ENCODE measurements at places on chromosomes 3 and 15. TPM values are rescaled to one million over a fixed set of nuclear protein-coding genes. Genes with fewer than 3 reads are reported as not detected.

DNA sequence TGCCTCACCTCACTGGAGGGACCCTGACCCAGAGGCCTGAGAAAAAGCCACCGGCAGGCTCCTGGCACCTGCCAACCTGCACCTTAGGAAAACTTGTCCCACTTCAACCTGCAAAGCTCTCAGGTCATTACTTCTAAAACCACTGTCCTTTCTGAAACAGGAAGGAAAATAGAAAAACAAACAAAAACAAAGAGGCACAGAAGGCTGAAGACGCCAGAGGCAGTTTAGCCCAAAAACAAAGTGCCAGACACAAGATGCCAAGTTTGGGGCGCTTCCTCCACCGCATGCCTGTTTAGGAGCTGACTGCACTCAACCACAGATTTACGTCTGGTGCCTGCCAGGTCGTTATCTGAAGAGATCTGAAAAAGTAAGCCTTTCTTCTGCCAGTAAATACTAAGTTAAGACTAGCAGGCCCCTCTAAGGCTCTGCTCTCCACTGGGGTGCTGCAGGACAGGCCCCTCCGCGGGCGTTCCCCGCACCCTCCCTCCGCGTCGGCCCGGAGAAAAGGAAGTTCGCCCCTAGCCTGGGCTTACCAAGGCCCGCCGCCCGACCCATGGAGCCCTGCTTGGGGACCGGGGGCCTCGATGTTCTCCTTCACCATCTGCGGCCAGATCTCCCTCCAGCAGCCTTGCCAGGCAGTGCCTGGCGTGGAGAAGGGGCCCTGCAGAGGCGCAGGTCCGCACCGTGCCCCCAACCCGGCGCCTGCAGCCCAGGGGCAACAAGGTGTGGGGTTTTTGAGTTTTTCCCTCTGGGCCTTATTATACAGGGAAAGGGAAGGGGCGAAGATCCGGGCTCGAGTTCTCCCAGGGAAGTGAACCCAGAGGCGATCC is 1.3 kb downstream of the GOLGA8A start:
- peaks cover 11% of the 10 kb centered on the region for H3K4me1 ChIP-seq
- peaks cover 9% of the 10 kb centered on the region for H3K36me3 ChIP-seq
- H3K27me3 ChIP-seq = peaks cover 5% of the 10 kb centered on the region
- no peak overlapping the region for H3K27ac ChIP-seq
- peak overlapping the region; percentile 85 for H3K4me3 ChIP-seq

GRCh38 chr15:69587723-69588426 is 135.3 kb downstream of the RPLP1 start:
- DNase-seq = no peak
- H3K4me3 ChIP-seq = no peak overlapping the region
- no peaks in the 10 kb centered on the region for H3K36me3 ChIP-seq
- peak overlapping the region; percentile 10 for H3K27ac ChIP-seq
- peaks cover 20% of the 10 kb centered on the region for H3K27me3 ChIP-seq

- peaks cover 27% of the 10 kb centered on the region for H3K4me1 ChIP-seq
- no peak for DNase-seq
- no peaks in the 10 kb centered on the region for H3K36me3 ChIP-seq
- peak overlapping the region; percentile 49 for H3K27ac ChIP-seq
These were observed 241.4 kb downstream of the EDEM1 start for GRCh38 chr3:5428607-5429516.

DNA sequence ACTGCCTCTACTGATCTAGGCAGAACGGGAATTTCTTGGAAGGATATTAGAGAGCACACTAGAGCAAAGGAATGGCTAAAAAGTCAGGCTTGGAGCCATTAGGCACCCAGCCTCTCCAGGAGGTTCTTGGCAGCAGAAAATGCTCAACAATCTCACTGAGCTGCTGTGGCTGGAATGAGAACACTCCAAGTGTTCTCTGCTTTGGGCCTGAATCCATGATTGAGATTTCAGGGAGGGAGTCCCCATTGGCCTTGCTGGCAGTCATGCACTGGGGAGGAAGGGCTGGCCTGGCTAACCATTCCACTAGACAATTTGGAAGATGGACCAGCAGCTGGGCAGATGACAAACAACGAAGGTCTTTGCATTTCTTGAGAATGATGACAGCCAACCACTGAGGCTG is 362.6 kb downstream of the SHQ1 start:
- peaks cover 2% of the 10 kb centered on the region for H3K27me3 ChIP-seq
- peaks cover 26% of the 10 kb centered on the region for H3K4me1 ChIP-seq
- no peak overlapping the region for H3K4me3 ChIP-seq

DNA sequence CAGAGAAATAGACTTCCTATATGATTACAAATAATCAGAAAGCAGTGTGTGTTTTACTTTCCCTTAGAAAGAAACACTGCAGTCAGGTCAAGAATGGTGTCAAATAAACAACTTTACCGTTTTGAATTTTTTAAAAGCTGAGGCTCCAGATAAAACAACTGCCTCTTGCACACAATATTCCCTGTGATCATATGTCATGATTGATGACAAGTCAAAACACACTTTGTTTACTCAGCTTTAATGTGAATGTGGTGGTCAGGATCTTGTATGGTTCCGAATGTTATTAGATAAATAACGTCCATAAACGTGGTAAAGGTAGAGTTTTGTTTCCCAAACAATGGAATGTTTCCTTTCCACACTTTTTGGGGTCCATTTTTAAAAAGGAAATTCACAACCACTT is 428.4 kb upstream of the MDFIC2 start:
- DNase-seq = no peak
- no peak overlapping the region for H3K27ac ChIP-seq
- H3K27me3 ChIP-seq = no peaks in the 10 kb centered on the region
- H3K36me3 ChIP-seq = no peaks in the 10 kb centered on the region

DNA sequence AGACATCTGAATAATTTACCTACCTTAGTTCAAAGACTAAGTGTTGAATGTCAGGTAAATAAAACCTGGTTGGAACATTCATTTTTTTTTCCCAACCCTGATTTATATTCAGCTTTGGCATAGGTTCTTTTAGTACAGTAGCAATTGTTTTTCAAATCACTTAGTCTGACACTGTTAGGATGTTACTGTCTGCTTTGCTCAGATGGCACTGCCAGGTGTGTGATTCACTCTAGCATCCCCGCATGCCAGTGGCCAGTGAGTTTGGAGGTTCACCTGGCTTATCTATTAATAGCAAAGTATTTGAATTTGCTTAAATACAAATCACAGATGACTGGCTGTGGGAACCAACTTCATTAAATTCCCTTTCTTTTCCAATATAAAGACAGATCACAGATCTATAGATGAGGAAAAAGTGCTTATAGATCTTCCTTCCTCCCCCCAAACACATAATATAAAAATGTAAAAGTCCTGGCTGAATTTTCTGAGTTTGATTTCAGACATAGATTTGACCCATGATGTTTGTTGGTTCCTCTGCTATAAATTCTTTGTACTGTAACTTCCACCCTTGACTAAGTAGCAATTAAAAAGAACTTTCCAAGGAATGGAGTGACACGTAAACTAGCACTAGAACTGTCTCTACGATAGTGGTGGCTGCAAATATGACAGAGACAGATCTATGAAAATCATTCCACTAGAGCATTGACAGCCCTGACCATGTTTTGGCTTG is 3.9 kb downstream of the THBS1 start:
- no peak overlapping the region for H3K27ac ChIP-seq
- DNase-seq = no peak
- peaks cover 19% of the 10 kb centered on the region for H3K27me3 ChIP-seq

- H3K27ac ChIP-seq = no peak overlapping the region
- H3K27me3 ChIP-seq = no peaks in the 10 kb centered on the region
- H3K36me3 ChIP-seq = no peaks in the 10 kb centered on the region
- H3K4me1 ChIP-seq = peaks cover 12% of the 10 kb centered on the region
These were observed 26.4 kb downstream of the SLC9A9 start for GRCh38 chr3:143821862-143822261.

DNA sequence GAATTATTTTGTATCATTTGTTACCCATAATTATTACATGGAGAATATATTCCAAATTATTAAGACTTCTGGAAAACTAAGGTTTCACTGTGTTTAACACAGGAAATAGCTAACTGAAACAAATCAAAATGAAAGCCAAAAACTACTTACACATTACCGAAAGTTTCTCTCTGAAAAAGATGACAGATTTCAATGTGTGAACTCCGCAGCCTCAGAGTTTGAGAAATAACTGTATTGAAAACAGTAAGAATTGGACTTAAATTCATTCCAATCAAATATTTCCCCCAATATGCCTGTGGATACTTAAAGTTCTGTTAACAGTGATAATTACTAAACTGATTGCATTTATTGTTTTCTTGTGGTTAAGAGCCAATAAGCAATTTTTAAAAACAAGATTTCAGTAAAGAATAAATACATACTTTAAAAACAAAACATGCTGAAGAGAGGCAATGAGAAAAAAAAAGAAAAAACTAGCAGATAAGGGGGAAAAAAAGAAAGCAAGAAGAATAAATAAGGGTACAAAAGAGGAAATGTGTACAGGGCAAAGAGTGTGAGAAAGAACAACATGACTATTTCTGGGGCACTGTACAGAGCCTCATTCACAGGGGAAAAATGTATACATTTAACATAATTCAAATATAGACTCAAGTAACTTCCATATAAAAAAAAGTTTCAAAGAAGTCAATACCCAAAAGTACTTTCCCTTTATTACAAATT is 30.7 kb downstream of the DENND4A start:
- H3K4me1 ChIP-seq = no peaks in the 10 kb centered on the region
- DNase-seq = no peak
- no peaks in the 10 kb centered on the region for H3K36me3 ChIP-seq
- no peak overlapping the region for H3K27ac ChIP-seq
- no peaks in the 10 kb centered on the region for H3K27me3 ChIP-seq
- no peak overlapping the region for H3K4me3 ChIP-seq

- DNase-seq = no peak
- H3K36me3 ChIP-seq = no peaks in the 10 kb centered on the region
- peak overlapping the region; percentile 22 for H3K4me3 ChIP-seq
- H3K4me1 ChIP-seq = peaks cover 17% of the 10 kb centered on the region
These were observed 203.9 kb downstream of the NR1D2 start for GRCh38 chr3:24149032-24149431.

GRCh38 chr3:192365571-192365970 is 361.8 kb downstream of the FGF12 start:
- no peak for DNase-seq
- no peaks in the 10 kb centered on the region for H3K4me1 ChIP-seq
- no peak overlapping the region for H3K4me3 ChIP-seq
- no peaks in the 10 kb centered on the region for H3K36me3 ChIP-seq
- no peak overlapping the region for H3K27ac ChIP-seq

GRCh38 chr15:70672081-70672480 is 91.3 kb downstream of the UACA start:
- H3K4me3 ChIP-seq = no peak overlapping the region
- H3K4me1 ChIP-seq = no peaks in the 10 kb centered on the region
- no peak for DNase-seq
- no peaks in the 10 kb centered on the region for H3K36me3 ChIP-seq
- H3K27me3 ChIP-seq = no peaks in the 10 kb centered on the region

- no peak overlapping the region for H3K27ac ChIP-seq
- no peaks in the 10 kb centered on the region for H3K27me3 ChIP-seq
- no peak for DNase-seq
- no peaks in the 10 kb centered on the region for H3K36me3 ChIP-seq
These were observed 12.0 kb upstream of the TASOR start for GRCh38 chr3:56694867-56695683.

- no peak overlapping the region for H3K4me3 ChIP-seq
- no peaks in the 10 kb centered on the region for H3K36me3 ChIP-seq
- H3K27me3 ChIP-seq = no peaks in the 10 kb centered on the region
- DNase-seq = no peak
- no peak overlapping the region for H3K27ac ChIP-seq
These were observed 839.0 kb downstream of the TUSC7 start for GRCh38 chr3:117548600-117548999.

DNA sequence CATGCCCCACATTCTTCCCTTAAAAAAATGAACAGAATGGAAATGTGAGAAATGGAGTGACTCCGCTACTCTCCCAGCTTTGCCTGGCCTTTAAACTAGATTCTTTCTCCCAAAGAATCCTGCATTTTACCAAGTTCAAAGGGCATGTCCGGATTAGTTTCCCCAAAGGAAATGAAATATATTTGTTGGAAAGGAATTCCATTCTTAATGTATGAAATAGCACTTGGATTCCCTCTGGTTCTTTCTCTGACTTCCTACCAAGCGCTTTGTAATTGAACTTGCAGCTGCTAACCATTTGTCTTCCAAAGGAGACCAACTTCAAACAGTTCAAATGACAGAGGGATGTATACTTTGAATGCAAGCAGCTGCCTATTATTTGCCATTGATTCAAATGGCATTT is 18.9 kb downstream of the MAP2K1 start:
- no peak overlapping the region for H3K27ac ChIP-seq
- H3K27me3 ChIP-seq = no peaks in the 10 kb centered on the region
- no peak for DNase-seq
- no peak overlapping the region for H3K4me3 ChIP-seq
- H3K36me3 ChIP-seq = peaks cover 4% of the 10 kb centered on the region
- H3K4me1 ChIP-seq = peaks cover 47% of the 10 kb centered on the region

GRCh38 chr15:52733088-52733487 is 53.9 kb upstream of the ATOSA start:
- no peak overlapping the region for H3K27ac ChIP-seq
- H3K27me3 ChIP-seq = peaks cover 3% of the 10 kb centered on the region
- no peaks in the 10 kb centered on the region for H3K36me3 ChIP-seq
- no peak for DNase-seq

GRCh38 chr15:57375827-57376695 is at the start of gene CGNL1:
CGNL1 (plus strand) TSS chr15:57376505; CDS start chr15:57438000, 61,495 bp downstream.
- peak within 1 kb of the TSS; percentile 81 for H3K27ac ChIP-seq
- no peaks in the 10 kb centered on the region for H3K36me3 ChIP-seq
- H3K4me3 ChIP-seq = peak within 1 kb of the TSS; percentile 93

- H3K27ac ChIP-seq = peak overlapping the region; percentile 5
- H3K36me3 ChIP-seq = no peaks in the 10 kb centered on the region
- H3K4me3 ChIP-seq = no peak overlapping the region
- peaks cover 5% of the 10 kb centered on the region for H3K4me1 ChIP-seq
- H3K27me3 ChIP-seq = peaks cover 32% of the 10 kb centered on the region
These were observed 751.7 kb upstream of the GOLIM4 start for GRCh38 chr3:168847291-168847883.

DNA sequence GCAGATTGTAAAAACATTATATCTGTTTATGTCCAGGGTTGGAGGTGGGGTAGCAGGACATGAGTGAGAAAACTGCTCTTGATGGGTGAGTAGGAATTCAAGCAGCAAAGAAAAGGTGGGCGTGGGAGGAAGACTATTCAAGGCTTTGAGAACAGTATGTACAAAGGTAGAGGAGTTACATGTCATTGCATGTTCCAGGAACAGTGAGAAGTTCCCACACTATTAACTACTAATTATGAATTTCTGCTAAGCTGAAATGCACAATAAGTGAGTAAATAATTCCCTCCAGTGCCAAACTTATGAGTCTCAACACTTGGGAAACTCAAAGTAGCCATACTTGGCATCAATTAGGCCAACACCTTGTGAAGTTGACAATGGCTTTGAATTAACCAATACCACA is 80.1 kb downstream of the SRGAP3 start:
- DNase-seq = no peak
- peaks cover 54% of the 10 kb centered on the region for H3K4me1 ChIP-seq
- H3K4me3 ChIP-seq = no peak overlapping the region
- H3K27me3 ChIP-seq = no peaks in the 10 kb centered on the region
- H3K36me3 ChIP-seq = peaks cover 3% of the 10 kb centered on the region

Gene SLC28A1
- total RNA-seq = 0.31 TPM

Gene MLF1
- 23.8 TPM for total RNA-seq

Gene MOBP
- not detected for total RNA-seq

Gene SPINK8
- not detected for total RNA-seq

Gene TMEM266
- total RNA-seq = 2.8 TPM

Gene OXNAD1
- total RNA-seq = 16.0 TPM

Gene ANKRD63
- total RNA-seq = 1.5 TPM

Gene TEX55
- total RNA-seq = not detected

Gene LRRC58
- total RNA-seq = 19.9 TPM

Gene MST1R
- 5.3 TPM for total RNA-seq

Gene MB21D2
- total RNA-seq = 23.1 TPM

Gene PIGZ
- total RNA-seq = 1.6 TPM

Gene C3orf20
- 0.24 TPM for total RNA-seq

Gene RTP1
- total RNA-seq = not detected

Gene MRAS
- 41.6 TPM for total RNA-seq
